Chondrocyte (in vitro differentiated cells): ENCODE measurements at places on chromosomes 6 and 20.

- no peak for DNase-seq
These were observed 24.2 kb upstream of the TAGAP start for GRCh38 chr6:159068904-159069578.

DNA sequence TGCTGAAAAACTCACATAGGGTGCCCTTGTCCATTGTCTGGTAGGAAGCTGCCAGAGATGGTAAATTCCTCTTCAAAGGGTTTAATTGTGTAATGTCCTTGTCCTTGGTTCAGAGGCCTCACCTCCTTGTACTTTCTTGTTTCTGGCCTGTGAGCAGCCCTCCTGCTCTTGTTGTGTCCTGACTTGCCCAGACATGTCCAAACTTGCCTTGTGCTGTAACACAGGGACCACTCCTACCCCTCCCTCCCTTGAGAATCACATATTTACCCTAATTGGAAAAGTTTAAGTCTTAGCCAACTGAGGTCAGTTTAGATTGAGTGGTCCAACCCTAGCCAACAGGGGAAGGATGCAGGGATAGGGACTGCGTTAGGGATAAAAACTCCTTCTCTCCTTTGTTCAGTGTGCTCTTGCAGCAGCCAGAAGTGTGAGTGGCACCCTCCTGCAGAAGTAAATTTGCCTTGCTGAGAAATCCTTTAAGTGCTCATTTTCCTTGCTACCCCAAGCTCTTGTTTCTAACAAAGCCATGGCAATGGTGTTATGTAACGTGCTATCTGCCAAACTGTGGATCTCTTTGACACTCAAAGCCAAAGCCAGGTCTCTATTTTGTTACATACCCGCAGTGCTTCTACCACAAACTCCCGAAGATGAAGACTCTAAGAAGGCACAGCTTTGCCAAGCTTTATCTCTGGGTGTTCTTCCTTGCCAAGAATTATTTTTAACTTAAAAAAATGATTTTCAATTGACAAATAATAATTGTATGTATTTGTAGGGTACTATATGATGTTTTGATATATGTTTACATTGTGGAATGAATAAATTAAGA, 414.5 kb downstream of the ESR1 start:
- no peak for DNase-seq

DNA sequence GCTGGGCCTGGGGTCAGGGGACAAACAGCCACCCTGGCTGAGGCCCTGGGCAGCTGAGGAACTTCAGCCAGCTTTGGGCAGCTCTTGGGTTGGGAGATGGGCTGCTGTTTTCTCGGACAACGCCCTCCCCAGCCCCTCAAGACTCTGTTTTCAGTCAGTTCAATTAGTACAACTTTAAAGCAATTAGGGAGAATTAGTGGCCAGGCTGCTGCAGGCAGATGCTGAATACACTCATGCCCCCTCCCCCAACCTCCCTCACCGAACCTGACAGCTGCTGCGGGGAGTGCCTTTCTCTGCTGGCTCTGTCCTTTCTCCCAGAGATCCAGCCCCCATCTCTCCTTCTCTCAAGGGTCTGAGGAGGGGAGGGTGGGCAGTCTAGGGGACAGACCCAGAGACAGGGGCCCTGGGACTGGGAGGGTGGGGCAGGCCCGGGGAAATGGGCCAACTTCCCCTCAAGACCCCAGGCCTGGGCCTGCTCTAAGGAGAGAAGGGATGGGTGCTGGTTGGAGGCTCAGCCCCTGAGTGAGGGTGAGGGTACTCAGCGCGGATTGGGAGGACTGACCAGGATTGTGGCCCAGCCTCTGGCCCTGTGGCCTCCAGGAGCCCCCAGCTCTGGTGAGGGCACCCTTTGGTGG, 17.8 kb upstream of the MYT1 start:
- DNase-seq = no peak

DNA sequence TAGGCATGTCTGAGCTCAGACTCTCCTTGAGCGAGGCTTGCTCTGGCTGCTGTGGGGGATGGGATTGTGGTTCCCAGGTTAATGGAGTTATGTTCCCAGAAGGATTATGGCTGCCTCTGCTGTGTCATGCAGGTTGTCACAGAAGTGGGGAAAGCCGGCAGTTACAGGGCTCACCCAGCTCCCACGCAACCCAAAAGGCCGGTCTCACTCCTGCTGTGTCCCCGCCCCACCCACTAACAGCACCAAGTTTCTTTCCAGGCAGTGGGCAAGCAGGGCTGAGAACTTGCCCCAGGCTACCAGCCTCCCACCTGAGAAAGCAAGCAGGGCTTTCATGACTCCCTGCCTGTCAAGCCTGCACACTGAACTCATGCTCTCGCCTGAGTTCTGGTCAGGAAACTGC, 750.5 kb downstream of the FRK start:
- no peak for DNase-seq

GRCh38 chr6:149383371-149383770, 16.7 kb upstream of the SUMO4 start:
- DNase-seq = no peak

DNA sequence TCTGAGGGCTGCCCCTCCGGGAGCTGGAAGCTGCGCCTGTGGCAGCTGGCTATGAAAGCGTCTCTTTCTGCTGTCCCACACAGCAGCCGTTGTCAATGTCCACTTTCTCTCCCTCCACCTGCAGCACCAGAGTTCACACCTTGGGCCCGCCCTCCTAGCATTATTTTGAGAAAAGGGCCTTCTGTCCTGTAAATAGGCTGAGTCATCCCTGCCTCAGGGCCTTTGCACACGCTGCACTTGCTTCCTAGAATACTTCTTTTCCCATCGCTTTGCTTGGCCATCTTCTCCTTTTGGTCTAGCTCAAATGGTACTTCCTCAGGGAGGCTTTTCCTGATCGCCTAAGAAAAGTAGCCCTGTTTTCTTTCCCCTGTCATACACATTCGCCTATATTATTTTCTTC, 69.3 kb upstream of the ZNFX1 start:
- DNase-seq = no peak

DNA sequence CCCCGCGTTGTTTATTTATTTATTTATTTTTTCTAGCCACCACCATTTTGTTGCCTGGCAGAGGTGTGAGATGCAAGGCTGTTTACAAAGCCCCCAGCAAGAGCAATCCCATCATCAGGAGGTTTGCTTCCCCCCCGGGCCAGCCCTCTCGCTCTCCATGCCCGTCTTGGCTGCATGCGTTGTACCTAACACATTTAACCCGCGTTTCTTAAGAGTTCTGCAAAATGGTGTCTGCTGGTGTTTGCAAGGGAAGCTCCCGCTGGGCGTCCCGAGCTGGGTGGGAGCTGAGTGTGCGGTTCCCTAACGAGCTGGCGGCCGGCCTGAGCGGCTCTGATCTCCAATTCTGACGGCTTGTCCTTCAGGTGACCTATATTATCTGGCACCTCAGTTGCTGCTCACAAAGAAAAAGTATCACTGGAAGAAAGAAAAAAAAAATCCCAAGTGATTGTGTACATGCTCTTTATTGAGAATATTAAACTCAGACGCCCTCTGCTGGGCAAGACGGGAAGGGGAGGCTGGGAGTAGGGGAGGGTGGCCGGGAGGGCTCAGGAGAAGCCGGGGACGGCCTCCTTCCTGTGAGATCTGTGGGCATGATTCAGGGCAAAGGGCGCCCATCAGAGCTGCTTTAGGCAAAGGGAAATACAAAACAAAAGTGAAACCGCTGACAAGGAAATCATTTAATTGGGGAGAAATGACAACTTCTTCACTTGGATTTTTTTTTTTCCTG, 154.8 kb downstream of the BCAS1 start:
- DNase-seq = no peak

GRCh38 chr6:141445928-141446628, 686.6 kb upstream of the GJE1 start:
- DNase-seq = no peak

DNA sequence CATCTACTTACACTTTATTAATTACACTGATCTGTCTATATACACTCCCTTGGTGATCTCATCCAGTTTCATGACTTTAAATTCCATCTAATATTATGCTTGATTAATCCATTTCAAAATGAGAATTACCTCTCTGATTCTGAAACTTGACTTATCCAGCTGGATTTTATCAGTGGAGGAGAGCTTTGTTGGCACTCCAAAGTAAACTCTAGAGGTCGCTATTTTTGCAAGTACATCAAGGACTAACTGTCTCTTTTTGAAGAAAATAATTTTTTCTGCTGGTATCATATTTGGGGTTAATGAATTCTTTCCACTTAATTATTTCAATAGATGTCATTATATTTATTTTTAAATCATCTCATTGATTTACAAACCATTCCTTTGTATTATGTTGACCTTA, 630.3 kb upstream of the MAN1A1 start:
- no peak for DNase-seq

DNA sequence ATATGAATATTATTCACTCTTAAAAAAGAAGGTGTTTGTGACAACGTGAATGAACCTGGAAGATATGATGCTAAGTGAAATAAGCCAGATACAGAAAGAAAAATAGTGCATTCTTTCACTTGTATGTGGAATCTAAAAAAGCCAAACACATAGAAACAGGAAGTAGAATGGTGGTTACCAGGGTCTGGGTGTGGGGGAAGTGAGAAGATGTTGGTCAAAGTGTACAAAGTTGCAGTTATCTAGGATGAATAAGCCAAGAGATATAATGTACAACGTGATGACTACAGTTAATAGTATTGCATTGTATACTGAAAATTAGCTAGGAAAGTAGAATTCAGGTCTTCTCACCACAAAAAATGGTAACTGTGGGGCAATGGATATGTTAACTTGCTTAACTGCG, 151.1 kb upstream of the HCRTR2 start:
- DNase-seq = no peak

DNA sequence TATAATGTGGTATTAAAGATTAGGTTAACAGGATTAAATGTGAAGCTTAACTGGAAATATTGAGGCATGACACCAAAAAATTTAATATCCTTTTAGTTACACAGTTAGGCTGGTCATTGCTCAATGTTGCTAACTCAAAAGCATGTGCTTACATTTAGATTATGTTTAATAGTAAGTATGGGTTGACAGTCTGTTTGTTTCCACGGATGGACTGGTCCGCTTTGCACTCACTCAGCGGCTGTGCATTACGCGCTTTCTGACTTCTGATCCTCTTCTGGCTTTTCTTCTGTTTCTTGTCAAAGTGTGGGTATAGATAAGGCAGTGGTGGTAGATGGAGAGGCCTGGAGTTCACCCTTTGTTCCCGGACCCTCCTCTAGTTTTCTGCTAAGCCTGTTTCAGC, 174.9 kb downstream of the RIMS1 start:
- no peak for DNase-seq

DNA sequence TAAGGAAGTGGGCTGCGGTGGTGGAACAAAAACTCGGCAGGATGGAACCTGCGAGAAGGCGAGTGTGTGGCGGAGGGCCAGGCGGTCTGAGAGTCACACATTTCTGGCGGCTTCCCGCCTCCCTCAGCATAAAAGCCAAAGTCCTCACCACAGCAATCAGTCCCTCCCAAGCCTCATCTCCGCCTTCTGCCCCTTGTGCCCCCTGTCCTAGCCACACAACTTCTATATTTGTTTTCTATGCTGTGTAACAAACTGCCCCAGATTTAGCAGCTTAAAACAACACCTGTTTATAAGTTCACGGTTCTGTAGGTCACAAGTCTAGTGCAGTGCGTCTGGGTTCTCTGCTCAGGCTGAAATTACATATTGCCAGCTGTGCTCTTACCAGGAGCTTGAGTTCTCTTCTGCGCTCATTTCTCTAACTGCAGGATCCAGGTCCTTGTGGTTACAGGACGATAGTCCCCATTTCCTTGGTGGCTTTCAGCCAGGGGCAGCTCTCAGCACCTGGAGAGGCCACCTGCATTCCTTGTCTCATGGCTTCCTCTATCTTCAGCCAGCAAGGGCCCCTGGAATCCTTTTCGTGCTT, 11.7 kb upstream of the SPO11 start:
- DNase-seq = no peak

DNA sequence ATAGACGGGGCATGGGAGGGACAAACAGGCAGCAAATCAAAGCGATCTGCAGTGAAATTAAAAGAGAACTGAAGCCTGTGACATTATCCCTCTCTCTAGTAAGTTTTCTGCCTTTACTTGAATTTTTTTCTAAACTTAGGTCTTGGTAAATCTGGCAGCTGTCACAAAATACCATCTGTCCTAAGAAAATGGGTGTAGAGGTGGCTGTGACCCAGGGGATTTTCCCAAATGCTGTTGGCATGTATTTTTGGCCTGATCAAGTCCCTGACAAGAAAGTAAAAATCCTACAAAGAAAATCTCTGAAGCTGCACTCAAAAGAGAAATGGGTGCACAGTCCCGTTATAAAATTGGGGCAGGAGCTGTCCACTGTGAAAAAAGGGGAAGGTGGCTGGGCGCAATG, 30.2 kb upstream of the F13A1 start:
- no peak for DNase-seq

GRCh38 chr6:151326116-151326825, 65.1 kb downstream of the ZBTB2 start:
- DNase-seq = no peak

GRCh38 chr20:45935416-45936046, 1.0 kb downstream of the PCIF1 start:
- no peak for DNase-seq

DNA sequence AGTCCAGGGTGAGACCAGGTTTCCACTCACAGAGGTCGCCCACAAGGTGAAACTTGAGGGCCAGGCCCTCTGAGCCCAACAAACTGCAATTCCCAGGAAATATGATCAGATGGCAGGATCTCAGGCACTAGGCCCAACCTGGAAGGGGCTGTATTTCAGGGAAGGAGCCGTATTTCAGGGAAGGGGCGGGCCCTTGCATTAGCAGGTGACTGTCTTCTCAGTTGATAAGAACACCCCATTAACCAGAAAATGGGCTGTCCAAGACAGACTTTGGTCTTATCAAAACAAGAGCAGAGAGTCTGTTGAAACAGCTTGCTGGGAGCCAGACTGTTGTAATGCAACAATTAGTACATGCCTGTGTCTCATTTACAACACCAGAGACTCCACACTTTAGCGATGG, 10.9 kb upstream of the BNIP5 start:
- no peak for DNase-seq

DNA sequence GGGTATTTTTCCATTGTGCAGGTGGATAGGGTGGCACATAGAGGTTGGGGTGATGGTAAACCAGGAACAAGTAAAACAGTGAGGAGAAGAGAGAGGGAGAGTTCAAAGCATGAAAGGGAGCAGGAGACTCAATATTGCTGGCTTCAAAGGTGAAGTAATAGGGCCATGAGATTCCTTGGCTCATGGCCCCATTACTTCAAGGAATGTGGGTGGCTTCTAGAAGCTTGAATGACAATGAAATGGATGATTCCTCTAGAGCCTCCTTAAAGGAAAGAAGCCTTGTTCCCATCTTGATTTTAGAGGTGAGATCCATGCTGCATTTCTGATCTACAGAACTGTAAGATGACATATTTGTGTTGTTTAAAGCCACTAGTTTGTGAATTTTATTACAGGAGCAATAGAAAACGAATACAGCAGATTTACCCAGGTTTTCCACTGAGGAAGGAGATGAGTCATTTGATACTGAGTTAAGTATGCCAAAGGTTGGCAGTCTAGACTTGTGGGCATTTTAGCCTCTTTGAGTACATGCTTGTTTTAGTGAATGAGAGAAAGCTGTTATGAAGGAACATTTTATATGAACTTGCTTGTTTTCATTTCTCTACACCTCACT, 110.4 kb downstream of the PLCB4 start:
- no peak for DNase-seq
